ENCODE measurements at places on chromosomes 2 and 18.

- no peak for DNase-seq
Observed at GRCh38 chr2:57291209-57291608, 755.4 kb upstream of the VRK2 start.

- no peak for DNase-seq
Observed at GRCh38 chr2:58796239-58796910, 555.2 kb upstream of the FANCL start.

DNA sequence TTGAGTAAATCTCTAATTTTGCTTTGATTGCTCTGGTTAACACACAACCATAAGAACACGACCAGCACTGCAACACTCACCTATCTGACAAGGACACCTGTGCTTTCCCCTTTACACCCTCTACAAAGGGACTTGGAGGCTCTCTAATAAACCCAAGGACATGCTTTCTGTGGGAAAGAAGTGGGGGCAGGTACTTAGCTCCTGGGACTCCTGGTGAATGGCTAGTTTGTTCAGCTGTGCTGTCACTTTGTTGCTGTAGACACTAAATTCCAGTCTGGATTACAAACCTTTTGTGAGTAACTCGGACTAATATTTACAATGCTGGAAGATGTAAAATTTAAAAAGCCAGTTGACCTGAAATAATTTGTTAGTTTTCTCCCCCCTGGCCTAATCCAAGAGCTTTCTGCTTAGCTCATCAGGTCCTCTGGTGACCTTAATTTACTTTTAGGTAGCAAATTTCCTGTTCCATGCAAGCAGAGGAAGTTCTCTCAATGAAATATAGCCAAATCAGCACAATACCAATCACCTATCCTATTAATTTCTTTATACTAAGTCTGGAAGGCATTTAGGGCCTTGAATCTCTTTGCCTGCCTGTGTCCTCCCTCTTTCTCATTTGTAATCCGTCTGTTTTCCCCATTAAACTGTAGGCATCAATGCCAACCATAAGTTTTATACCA, 67.5 kb downstream of the PLCL1 start:
- no peak for DNase-seq

GRCh38 chr2:26274058-26274613, 29.4 kb downstream of the HADHB start:
- no peak for DNase-seq

GRCh38 chr2:54524226-54524991, 68.3 kb downstream of the SPTBN1 start:
- DNase-seq = no peak

DNA sequence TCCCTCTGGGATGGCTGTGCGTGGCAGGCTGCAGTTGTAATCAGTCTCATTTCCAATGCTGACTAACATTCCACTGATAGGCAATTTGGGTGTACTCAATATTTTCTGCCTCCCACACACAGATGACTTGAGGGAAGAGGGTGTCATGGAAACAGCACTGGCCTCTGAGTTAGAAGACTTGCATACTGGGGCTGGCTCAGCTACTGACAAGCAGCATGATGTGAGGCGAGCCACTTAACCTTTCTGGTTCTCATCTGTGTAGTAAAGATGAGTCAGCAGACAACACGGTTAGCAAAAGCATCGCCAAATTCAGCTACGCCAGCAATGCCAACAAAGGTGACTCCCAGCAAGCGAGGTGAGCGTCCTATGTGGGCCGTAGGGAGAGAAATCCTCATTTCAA, 73.5 kb downstream of the COLEC12 start:
- no peak for DNase-seq

DNA sequence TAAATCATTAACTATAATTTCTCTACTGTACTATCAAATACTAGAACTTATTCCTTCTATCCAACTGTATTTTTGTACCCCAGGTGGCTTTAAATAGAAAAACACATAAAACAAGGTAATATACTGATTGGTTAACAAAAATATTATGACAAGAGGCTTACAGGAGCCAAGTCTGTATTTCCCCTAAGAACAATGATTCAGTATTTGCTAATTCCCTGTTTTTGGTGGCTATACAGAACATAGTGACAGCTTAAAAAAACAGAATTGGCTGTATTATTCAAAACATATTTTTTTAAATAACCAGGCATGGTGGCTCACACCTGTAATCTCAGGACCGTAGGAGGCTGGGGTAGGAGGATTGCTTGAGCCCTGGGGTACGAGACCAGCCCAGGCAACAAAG, 16.3 kb downstream of the RTN4 start:
- DNase-seq = no peak

- no peak for DNase-seq
Observed at GRCh38 chr2:83584672-83585071, 874.4 kb downstream of the SUCLG1 start.

GRCh38 chr2:159094173-159094737, 125.8 kb downstream of the TANC1 start:
- DNase-seq = no peak

DNA sequence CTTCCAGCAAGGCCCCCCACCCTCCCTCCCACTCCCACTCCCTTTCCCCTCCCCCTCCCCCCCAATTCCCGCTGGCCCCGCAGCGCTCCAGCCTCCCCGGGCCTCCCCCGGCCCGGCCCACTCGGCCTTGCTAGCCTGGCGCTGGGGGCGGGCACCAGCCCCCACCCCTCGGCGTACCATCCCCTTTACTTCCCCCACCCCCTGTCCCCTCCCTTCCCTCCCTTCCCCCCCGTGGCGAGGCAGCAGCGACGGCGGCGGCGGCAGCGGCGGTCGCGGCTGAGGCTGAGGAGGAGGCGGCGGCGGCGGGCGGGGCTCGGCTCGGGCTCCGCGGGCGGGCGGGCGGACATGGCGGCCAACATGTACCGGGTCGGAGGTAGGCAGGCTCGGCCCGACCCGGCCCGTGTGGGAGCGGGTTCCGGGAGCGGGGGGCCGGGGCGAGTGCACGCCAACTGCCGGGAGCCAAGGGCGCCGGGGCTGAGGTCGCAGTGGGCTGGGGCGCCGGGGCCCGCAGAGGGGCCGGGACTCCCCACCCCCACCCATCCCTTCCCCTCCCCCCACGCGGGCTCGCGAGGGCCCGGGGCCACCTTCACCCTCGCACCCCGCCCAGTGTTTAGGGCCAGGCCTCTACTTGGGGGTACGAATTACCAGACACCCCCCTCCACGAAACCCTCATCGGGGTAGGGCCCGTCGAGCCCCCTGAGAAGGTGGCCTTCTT, at the start of gene MTA3:
TSS of gene MTA3 (plus strand) at position 232 of the 715 bp plus-strand sequence. CDS start at position 346, 114 bp downstream.
- peak; percentile 40 for DNase-seq

GRCh38 chr18:34709750-34710441, at the start of gene DTNA:
Gene DTNA (plus strand): TSS chr18:34710298. CDS start chr18:34755977, 45,679 bp downstream.
- DNase-seq = no peak

DNA sequence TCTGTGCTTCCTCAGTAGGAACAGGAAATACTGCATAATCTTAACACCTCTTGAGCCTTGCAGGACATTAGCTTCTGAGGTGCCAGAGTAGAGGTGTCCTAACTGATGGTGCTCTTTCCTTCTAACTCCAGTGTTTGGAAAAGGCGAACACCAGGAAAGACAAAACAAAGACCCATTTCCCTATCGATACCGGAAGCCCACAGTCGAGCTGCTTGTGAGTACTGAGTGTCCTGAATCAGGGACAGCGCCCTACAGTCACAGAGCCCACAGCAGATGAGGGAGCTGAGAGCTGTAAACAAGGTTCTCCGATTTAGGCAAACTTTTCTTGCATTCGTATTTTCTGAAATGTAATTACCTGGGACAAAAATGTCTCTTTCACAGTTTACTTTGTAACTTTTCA, 50.7 kb downstream of the SLC14A2 start:
- DNase-seq = no peak

DNA sequence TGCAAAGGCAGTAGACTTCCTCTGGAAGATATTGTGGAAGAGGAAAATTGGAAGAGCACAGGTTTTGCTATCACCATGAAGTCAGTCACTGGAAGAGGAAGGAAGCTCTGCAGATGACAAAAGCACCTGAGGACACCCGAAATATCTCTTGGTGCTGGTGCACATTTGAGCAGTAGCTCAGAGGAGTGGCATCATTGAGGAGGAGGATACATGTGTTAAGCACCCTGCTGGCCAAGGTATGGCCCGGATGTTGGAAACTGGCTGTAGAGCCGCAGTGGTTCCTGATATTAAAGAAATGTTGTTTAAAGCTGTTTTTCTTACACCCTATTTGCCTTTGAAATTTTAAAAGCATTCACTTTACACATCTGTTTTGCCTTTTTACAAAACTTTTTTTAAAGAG, 32.7 kb upstream of the SCYGR2 start:
- no peak for DNase-seq

GRCh38 chr18:37445368-37445767, 120.2 kb downstream of the CELF4 start:
- DNase-seq = no peak

DNA sequence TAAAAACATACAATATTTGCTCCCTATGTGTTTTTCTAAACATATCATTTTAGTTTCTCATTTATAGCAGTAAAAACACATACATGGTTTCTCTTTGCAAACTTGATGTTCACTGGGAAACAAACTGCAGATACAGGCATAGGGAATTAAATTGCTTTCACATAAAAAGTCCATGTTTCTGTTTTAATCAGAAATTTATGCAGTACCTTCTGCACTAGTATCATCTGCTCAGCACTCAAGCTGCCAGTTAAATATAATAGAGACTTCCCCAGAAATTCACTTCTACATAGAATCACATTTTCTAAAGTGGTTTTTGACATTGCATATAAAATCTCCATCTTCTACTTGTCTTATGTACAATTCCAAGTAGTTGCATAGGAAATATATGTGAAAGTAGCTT, 1107.3 kb upstream of the NRXN1 start:
- no peak for DNase-seq

DNA sequence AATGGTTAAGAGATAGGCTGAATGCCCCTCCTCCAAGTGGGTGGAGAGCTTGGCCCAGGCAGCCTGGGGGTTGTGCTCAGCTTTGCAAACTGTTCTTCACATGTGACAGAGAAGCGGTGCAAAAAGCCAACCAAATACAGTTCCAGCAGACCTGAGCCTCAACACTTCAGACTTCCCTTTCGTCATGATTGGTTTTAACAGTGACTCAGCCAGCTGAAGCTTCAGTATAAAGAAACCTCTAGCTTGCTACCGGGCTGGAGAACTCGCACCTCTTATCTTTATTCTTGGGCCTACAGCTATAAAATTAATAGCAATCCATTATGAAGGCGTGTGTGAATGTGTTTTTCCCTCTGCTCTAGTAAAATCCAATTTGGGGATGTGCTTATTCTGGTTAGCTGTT, 20.0 kb downstream of the SETBP1 start:
- DNase-seq = no peak

- DNase-seq = no peak
Observed at GRCh38 chr18:36947820-36948348, 119.0 kb downstream of the KIAA1328 start.

- no peak for DNase-seq
Observed at GRCh38 chr2:129193961-129194360, 785.5 kb upstream of the RAB6C start.

- DNase-seq = no peak
Observed at GRCh38 chr2:60482222-60482621, 71.2 kb downstream of the BCL11A start.

DNA sequence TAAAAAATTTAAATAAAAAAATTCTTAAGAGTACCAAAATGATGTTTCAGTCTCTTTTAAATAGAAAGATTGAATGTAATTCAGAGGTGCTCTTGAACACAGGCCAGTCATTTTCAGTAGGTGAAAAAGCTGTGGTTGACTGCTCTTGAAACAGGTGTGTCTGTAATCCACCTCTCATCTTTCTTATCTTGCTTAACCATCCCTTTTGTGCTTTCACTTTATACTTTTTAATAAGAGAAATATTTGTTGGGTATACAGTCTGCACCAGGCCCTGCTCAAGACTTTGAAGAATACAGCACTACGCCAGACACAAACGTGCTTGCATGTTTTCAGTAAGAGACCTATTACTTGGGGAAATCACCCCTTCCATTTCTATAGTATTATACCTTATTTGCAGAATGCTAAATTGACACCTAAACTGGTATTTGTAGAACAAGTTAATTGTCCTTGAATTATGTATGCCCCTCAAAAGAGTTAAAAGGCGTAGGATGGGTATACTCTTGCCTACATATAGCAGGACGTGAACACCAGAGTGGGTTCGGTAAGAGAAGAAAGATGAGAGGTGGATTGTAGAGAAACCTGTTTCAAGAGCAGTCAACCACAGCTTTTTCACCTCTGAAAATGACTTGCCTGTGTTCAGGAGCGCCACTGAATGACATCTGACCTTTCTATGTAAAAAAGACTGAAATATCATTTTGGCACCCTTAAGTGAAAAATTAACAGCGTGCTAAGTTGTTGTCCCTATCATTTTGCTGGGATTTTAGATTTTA, 4.0 kb upstream of the RTN4 start:
- DNase-seq = no peak

DNA sequence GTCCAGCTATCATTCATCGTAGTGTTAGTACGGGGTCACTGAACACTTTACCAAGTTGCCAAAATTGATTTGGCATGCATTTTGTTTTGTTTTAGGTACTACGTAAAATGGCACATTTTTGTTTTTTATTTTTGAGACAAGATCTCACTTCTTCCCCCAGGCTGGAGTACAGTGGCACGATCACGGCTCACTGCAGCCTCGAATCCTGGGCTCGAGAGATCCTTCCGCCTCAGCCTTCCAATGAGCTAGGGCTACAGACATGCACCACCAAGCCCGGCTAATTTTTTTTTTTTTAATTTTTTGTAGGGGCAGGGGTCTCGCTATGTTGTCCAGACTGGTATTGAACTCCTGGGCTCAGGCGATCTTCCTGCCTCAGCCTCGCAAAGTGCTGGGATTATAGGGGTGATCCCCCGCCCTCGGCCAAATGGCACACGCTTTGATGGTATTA, 786 bp downstream of the TAF1B start:
- no peak for DNase-seq

DNA sequence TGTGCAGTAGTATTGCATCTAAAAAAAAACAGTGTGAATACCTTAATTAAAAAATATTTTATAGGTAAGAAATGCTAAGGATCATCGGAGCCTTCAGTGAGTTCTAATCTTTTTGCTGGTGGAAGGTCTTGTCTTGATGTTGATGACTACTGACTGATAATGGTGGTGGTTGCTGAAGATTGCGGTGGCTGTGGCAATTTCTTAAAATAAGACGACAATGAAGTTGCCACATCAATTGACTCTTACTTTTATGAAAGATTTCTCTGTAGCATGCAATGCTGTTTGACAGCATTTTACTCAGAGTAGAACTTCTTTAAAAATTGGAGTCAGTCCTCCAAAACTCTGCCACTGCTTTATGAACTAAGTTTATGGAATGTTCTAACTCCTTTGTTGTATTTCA, 36.2 kb downstream of the GLS start:
- DNase-seq = no peak
